Calu3 (cell line): ENCODE measurements at places on chromosomes 3 and 15. TPM values are rescaled to one million over a fixed set of nuclear protein-coding genes. Genes with fewer than 3 reads are reported as not detected.
A peak's percentile ranks its signal among the peaks of the same experiment; 100 is the strongest.

GRCh38 chr3:128311441-128311844, 155.2 kb downstream of the DNAJB8 start:
- no peak overlapping the region for H3K4me3 ChIP-seq
- no peak overlapping the region for H3K27ac ChIP-seq
- H3K36me3 ChIP-seq = peaks cover 4% of the 10 kb centered on the region
- no peak for DNase-seq

The LCTL gene
- total RNA-seq = 0.35 TPM in 1 of 2 replicates, not detected in the other

DNA sequence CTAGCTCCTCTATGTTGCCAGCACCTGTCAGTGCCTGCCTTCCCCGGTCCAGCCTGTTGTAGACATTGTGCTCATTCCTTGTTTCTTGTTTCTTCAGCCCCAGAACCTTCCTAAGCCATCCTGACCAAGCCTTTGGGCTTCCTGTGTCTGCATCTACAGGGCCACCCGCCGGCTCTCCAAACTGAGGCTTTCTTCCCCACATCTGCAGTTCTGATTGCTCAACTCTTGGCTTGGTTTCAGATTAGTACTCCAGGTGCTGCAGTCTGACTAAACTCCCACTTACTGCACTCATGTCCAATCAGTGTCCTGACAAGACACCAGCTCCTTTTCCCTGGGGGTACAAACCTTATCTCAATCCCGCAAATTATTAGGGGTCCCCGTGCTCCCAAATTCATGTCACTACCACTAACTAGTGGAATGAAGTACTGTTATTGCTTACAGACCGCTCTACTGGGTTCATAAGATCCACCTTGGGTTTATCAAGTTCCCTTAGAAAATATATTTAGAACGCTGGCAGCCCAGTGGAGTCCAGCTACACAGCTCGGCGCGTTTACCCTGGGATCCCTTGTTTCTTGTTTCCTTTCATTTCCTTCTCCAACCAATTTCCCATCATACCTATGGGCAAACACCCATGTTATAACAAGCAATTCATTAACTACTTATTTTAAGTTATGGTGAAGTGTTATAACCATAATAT, 114.2 kb upstream of the TJP1 start:
- no peaks in the 10 kb centered on the region for H3K27me3 ChIP-seq
- H3K27ac ChIP-seq = no peak overlapping the region
- H3K4me3 ChIP-seq = no peak overlapping the region

The ASB14 gene
- 0.12 and 0.40 TPM in 2 replicates for total RNA-seq

The POTEB3 gene
- total RNA-seq = not detected in 2 replicates

The SFMBT1 gene
- total RNA-seq = 36.6 and 37.6 TPM in 2 replicates

DNA sequence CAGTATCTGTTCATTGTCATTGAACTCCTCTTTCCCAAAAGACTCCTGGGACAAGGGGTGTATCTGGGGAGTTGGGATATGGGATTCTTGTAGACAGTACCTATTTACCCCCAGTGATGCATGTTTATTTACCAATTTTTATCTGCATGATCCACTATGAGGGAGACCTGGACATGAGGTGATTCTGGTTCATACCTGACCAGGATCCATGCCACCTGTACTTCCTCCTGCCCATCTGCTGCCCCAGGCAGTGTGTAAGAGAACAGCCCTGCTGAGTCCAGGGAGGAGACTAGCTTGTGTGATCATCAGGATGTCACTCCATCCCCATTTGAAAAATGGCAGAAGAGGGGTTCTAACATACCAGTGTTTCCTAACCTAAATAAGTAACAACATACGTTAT, 3.1 kb upstream of the TPRG1 start:
- H3K27me3 ChIP-seq = no peaks in the 10 kb centered on the region
- H3K27ac ChIP-seq = no peak overlapping the region
- H3K4me3 ChIP-seq = no peak overlapping the region
- peaks cover 41% of the 10 kb centered on the region for H3K4me1 ChIP-seq

DNA sequence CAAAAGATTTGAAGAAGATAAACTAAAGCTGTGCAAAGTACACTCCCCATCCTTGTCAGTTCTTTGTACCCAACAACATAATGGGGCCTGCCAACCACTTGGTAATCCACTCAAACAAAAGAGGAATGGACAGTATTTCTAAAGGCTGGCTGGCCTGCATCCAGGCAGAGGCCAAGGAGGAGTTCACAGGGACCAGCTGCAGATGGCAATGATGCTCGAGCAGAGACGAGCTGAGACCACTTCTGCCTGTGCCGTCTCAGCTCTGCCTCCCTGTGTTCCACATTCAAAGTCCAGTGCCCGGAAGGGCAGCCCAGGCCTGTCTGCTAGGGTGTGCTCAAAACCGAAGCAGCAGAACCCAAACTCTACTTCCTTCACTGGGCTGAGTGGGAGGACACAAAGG, 14.3 kb downstream of the CXCR6 start:
- H3K4me3 ChIP-seq = no peak overlapping the region
- peaks cover 9% of the 10 kb centered on the region for H3K36me3 ChIP-seq
- H3K27ac ChIP-seq = no peak overlapping the region

DNA sequence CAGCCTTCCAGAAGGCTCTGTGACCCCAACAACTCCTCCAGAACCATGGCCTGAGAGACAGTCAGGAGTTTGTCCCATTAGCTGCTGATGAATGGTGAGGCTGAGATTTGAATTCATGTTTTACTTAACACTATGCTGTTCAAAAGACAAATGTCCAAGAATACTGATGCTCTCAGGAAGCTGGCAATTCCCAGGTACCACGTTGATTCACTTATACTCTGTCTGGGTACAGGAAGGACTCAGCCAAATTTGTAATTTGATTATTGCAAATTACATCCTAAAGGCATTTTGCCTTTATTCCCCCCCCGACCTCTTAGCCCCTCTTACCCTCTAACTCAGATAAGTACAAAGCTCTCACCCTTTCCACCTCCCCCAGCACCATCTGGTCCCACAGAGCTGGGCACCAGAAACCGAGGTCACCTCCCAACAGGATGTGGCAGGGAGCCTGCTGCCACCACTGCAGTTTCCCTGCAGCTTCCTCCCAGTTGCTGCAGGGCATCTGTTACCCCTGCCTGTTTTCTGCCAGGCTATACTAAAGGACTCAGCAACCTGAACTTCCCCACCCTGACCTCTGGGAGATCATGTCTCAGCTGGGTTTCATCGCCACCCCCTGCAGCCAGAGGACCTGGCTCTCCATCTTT, 33.6 kb downstream of the EAF1 start:
- DNase-seq = no peak
- H3K27ac ChIP-seq = no peak overlapping the region
- H3K4me3 ChIP-seq = no peak overlapping the region

The IQCF5 gene
- not detected in 2 replicates for total RNA-seq

DNA sequence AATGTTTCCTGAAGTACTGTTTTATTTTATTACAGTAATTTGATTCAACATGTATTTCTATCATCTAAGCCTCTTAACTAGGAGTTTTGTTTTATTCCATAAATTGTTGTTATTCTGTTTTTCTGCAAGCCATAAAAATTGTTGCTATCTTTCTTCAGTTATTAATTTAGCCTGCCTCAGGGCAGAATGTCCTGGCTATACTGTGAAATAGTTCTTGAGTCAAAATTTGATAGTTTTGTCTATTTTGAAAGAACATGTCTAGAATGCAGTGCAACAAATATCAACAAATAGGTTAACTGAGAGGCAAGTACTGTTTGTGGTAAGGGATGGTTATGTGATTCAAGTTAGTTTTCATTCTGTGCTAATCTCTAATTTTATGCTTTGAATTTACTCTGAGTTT, 63.9 kb downstream of the PPARG start:
- H3K36me3 ChIP-seq = peaks cover 20% of the 10 kb centered on the region
- H3K4me1 ChIP-seq = peaks cover 46% of the 10 kb centered on the region
- no peak overlapping the region for H3K4me3 ChIP-seq
- no peaks in the 10 kb centered on the region for H3K27me3 ChIP-seq
- no peak for DNase-seq

DNA sequence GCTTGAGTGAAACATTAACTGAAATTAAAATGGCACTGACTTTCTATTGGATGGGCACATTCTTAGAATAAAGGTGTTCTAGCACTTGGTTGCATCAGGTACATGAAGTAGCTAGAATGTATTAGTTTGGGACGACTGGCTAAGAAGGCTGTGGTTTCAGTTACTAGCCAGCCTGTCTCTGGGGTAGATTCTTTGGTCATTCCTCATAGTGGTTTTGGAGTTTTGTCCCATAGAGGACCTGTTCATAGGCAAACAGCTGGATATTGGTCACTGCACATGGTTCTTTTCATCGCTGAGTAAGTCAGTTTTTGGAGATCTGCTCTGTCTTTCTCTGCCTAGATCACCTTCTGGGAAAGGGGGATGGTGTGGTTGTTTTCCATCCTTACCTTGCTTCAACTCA, 55.3 kb downstream of the ADAMTSL3 start:
- DNase-seq = no peak
- no peaks in the 10 kb centered on the region for H3K4me1 ChIP-seq
- H3K27me3 ChIP-seq = no peaks in the 10 kb centered on the region
- no peaks in the 10 kb centered on the region for H3K36me3 ChIP-seq
- no peak overlapping the region for H3K4me3 ChIP-seq
- no peak overlapping the region for H3K27ac ChIP-seq

The SCAANT1 gene
- total RNA-seq = not detected in 2 replicates

- no peak for DNase-seq
- no peak overlapping the region for H3K4me3 ChIP-seq
- H3K36me3 ChIP-seq = no peaks in the 10 kb centered on the region
- H3K27me3 ChIP-seq = no peaks in the 10 kb centered on the region
Observed at GRCh38 chr15:43735416-43735815, 10.8 kb upstream of the PDIA3 start.

- peak; percentile 93 for DNase-seq
- peaks cover 56% of the 10 kb centered on the region for H3K36me3 ChIP-seq
- H3K27ac ChIP-seq = peak within 1 kb of the TSS; percentile 64
- H3K27me3 ChIP-seq = no peaks in the 10 kb centered on the region
- H3K4me1 ChIP-seq = peaks cover 41% of the 10 kb centered on the region
Observed at GRCh38 chr15:50354838-50355618, at the start of gene GABPB1. GABPB1 (minus strand) TSS chr15:50355198; CDS start chr15:50309798, 45,400 bp downstream.

The PRSS50 gene
- total RNA-seq = not detected in 2 replicates

The GOLGA6L9 gene
- total RNA-seq = 5.8 and 6.9 TPM in 2 replicates

DNA sequence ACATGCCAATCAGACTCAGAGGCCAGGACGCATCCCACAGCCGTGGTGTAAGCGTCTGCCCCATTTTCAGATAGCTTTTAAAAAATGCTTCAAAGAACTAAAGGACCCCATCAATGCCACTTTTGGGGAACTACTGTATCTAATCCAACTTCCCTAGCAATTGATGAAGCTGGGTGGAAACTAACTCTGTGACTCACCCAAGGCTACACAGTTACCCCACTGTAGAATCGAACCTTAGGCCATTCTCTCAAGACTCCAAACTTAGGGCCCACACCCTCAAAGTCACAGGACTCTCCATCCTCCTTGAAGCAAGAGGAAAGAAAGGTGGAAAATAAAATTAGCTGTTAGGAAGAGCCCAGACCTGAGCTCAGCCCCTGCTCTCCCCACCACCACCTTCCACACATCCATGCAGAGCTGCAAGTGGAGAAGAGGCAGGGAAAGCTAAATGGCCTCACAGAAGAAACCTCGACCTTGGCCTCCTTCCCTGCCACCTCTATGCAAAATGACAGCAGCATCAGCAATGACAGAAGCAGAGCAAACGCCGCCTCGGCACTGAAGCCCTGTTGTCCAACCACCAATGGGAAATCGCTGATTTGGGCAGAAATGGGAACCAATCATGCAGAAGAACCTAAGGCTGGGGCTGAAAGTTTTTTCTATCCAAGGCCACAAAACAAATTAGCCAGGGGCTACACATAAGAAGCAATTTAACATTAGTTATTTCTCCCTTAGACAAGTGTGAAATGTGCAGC, 22.2 kb downstream of the ANP32A start:
- no peak for DNase-seq
- H3K36me3 ChIP-seq = peaks cover 11% of the 10 kb centered on the region

DNA sequence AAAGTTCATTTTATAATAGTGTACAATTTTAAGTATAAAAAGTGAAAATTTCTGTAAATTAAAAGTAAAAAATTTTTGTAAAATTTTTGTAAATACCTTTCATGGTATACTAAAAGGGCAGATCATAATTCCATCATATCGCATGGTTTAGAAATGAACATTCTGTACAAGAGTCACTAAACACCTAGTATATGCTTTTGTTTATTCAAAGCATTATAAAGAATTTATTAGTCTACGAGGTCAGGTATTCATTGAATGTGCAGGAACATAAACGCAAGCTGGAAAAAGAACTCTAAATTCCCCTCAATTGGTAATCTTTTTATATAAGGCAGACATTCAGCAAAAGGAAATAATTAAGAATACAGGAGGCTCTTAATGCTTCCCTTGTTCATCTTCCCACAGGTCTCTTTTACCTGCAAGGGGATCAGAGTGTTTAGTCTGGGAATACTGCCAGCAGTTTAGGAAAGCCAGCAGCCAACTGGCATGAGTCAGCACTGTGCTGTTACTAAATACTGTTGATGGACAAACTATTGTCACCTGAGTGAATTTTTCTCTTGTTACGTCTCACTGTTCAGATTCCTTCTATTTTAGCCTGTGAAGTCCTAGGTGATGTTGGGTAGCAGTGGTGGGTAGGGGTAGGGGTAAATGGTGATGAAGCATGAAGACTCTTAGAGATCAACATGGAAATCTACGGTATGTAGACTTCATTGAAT, 70.1 kb downstream of the UQCC5 start:
- peaks cover 11% of the 10 kb centered on the region for H3K4me1 ChIP-seq
- no peaks in the 10 kb centered on the region for H3K27me3 ChIP-seq
- H3K4me3 ChIP-seq = no peak overlapping the region
- peaks cover 8% of the 10 kb centered on the region for H3K36me3 ChIP-seq

GRCh38 chr3:14424711-14425580, 22.5 kb downstream of the SLC6A6 start:
- H3K27ac ChIP-seq = peak overlapping the region; percentile 78
- H3K4me1 ChIP-seq = peaks cover 62% of the 10 kb centered on the region
- DNase-seq = peak; percentile 30
- H3K4me3 ChIP-seq = peak overlapping the region; percentile 49
- peaks cover 27% of the 10 kb centered on the region for H3K36me3 ChIP-seq
- no peaks in the 10 kb centered on the region for H3K27me3 ChIP-seq

The PIF1 gene
- total RNA-seq = 33.9 and 51.5 TPM in 2 replicates

DNA sequence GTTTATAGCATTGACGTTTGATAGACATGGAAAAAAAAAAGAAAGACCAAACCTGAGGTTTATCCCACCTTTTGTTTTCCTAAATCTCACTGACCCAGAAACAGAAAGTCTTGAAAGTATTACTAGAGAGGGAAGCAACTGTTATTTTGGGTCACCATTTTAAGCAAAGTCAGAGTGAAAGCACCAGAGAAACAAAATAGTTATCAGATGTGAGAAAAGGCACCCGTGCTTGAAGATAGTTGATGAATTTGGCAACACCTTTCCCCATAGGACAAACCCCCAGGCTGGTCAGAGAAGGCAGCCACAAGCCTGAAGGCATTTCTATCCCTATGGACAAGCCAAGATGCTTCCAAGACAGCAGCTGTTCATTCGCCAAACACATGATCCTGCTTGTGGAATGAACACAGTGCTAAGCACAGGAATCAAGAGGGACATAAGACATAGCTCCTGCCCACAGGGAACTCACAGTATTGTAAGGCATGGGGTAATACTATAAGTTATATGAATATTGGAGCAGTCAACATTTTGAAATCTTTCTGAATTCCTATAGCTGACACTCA, 170.9 kb downstream of the ERC2 start:
- H3K4me3 ChIP-seq = no peak overlapping the region
- no peak overlapping the region for H3K27ac ChIP-seq
- DNase-seq = no peak
- H3K4me1 ChIP-seq = no peaks in the 10 kb centered on the region
- peaks cover 35% of the 10 kb centered on the region for H3K27me3 ChIP-seq

- H3K36me3 ChIP-seq = peaks cover 12% of the 10 kb centered on the region
- H3K27ac ChIP-seq = no peak overlapping the region
- peaks cover 18% of the 10 kb centered on the region for H3K4me1 ChIP-seq
- no peaks in the 10 kb centered on the region for H3K27me3 ChIP-seq
- peak overlapping the region; percentile 33 for H3K4me3 ChIP-seq
- peak; percentile 19 for DNase-seq
Observed at GRCh38 chr3:172659246-172660002, 51.4 kb downstream of the NCEH1 start.
